Umbilical cord (tissue), 2 donors: ENCODE measurements at places on chromosomes 7 and 10. TPM values are rescaled to one million over a fixed set of nuclear protein-coding genes. Genes with fewer than 3 reads are reported as not detected.

Gene GSAP
- 9.9 TPM for total RNA-seq

Gene ODAD2
- 6.5 TPM for total RNA-seq

Gene NPFFR1
- 1.2 TPM for total RNA-seq

Gene TWIST1
- total RNA-seq = 51.5 TPM

Gene GSTO2
- 1.2 TPM for total RNA-seq

Gene FAM13C
- total RNA-seq = 9.4 TPM

Gene PRXL2A
- total RNA-seq = 26.5 TPM

Gene CFAP69
- total RNA-seq = 5.5 TPM

Gene PILRA
- not detected for total RNA-seq

Gene NKX2-3
- not detected for total RNA-seq

Gene STOX1
- 0.24 TPM for total RNA-seq

Gene ALDH18A1
- 168 TPM for total RNA-seq

Gene EIF3B
- total RNA-seq = 102 TPM

Gene TSPAN33
- 7.7 TPM for total RNA-seq

Gene AS3MT
- total RNA-seq = 4.8 TPM

Gene OGDHL
- not detected for total RNA-seq

Gene GSTO1
- 58.5 TPM for total RNA-seq
